Fibroblast of lung (primary cell): ENCODE measurements at places on chromosomes 4 and X.

- no peak for DNase-seq
Observed at GRCh38 chr4:129929052-129929451, 833.1 kb downstream of the C4orf33 start.

- peak; percentile 53 for DNase-seq
Observed at GRCh38 chr4:101259876-101260275, 87.5 kb downstream of the PPP3CA start.

DNA sequence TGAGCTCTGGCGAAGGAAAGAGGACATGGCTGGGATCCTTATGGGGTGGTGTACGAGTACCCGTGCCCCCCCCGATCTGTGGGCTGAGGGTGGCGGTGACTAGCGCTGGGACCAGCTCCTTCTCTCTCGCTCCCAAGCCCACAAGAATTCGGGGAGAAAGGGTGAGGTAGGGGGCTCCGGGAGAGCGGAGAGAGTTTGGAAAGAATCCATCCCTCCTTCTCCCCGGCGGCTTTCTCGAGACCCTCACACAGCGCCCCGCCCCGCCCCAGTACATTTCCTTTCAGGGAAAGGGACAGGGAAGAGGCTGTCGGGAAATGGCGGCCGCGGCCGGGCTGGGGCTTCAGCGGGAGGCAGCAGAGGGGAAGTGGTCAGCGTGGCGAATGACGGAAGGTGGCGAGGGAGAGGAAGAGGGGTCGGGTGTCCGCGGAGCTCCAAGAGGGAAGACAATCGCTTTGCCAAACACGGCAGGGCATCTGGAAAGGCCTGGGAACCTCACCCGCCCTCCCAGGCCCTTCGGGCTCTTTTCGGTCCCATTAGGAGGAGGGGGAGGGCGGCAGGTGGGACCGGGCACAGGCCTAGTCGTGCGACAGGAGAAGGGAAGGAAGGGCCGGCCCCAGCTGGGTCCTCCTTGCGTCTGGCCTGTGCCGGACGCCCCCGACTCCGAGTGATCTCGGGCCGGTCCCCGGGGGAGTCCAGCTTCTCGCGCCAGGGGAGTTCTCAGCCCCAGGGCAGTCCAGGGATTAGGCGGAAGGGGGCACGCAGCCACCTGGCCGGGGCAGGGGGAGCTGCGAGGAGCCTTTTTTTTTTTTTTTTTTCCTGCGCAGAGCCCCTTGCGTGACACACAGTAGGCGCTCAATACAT lies 10.2 kb downstream of the HNRNPH2 start:
- peak; percentile 36 for DNase-seq

- DNase-seq, result no peak
Observed at GRCh38 chr4:139808808-139809756, 143.5 kb downstream of the MGST2 start.

GRCh38 chrX:68865300-68865699 lies 36.5 kb downstream of the EFNB1 start:
- DNase-seq, result no peak

DNA sequence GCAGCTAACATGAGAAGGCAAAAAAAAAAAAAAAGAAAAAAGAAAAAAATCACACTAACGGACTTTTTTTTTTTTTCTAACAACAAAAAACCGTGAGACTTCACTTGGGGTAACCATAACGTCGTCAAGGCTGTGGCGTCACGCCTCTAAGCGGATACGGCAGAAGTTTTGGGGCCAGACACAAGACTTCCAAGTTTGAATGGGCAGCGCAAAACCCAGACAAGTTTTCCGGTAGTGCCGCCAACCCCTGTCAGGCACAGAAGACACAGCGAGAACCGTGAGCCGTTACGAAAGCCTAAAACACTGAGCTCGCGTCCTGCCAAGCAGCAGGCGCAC lies 556 bp upstream of the SMARCA5 start:
- no peak for DNase-seq

- peak; percentile 25 for DNase-seq
Observed at GRCh38 chr4:76488455-76488854, 53.4 kb downstream of the SHROOM3 start.

DNA sequence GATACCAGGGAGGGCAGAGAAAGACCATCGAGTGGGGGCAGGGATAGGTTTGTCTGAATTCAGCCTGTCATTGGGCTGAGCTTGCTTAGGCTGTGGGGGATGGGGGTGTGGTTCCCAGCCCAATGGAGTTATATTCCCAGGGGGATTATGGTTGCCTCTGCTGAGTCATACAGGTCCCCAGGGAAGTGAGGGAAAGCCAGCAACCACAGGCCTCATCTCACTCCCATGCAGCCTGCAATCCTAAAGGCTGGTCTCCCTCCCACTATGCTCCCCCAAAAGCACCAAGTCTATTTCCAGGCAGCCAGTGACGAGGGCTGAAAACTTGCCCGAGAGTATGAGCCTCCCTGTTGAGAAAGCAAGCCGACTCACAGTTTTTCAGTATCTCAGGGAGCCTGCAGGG lies 39.3 kb downstream of the AFM start:
- peak; percentile 88 for DNase-seq

GRCh38 chr4:169164669-169165415 lies 105.9 kb downstream of the SH3RF1 start:
- DNase-seq, result no peak

GRCh38 chrX:39152106-39152649 lies 350.9 kb downstream of the MID1IP1 start:
- no peak for DNase-seq

GRCh38 chr4:109025471-109026076 lies 262.7 kb upstream of the ETNPPL start:
- peak; percentile 35 for DNase-seq

GRCh38 chrX:154827194-154828015 lies 7.1 kb downstream of the SMIM9 start:
- peak; percentile 6 for DNase-seq

- DNase-seq, result peak; percentile 48
Observed at GRCh38 chr4:151004222-151004621, 10.9 kb downstream of the LRBA start.

- no peak for DNase-seq
Observed at GRCh38 chr4:106473515-106473914, 104.9 kb upstream of the GIMD1 start.

GRCh38 chrX:153689654-153690465 lies 2.1 kb downstream of the SLC6A8 start:
- peak; percentile 34 for DNase-seq

DNA sequence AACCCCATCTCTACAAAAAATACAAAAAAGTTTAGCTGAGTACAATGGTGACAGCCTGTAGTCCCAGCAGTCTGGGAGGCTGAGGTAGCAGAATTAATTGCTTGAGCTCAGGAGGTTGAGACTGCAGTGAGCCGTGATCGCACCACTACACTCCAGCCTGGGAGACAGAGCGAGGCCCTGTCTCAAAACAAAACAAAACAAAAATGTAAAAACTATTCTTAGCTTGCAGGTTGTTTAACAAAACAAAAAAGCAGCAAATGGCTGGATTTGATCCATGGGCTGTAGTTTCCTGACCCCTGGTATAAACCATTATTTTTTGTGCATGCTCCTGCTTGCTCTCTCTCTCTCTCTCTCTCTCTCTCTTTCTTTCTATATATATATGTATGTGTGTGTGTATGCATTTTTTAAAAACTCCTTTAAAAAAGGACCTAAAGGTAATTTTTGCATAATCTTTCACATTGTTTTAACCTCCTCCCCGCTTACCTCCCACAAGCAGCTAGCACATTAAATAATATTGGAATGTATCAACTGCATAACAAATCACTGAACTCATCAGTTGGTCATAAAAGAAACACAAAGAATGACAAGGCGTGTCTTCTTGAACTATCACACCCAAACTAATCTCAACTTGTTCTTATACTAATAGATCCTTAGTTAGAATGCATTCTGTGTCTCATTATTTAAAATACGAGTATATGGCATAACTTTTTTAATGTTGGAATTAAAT lies 4.8 kb downstream of the AREG start:
- peak; percentile 36 for DNase-seq

- DNase-seq, result no peak
Observed at GRCh38 chrX:130119312-130119898, 9.1 kb upstream of the ELF4 start.

DNA sequence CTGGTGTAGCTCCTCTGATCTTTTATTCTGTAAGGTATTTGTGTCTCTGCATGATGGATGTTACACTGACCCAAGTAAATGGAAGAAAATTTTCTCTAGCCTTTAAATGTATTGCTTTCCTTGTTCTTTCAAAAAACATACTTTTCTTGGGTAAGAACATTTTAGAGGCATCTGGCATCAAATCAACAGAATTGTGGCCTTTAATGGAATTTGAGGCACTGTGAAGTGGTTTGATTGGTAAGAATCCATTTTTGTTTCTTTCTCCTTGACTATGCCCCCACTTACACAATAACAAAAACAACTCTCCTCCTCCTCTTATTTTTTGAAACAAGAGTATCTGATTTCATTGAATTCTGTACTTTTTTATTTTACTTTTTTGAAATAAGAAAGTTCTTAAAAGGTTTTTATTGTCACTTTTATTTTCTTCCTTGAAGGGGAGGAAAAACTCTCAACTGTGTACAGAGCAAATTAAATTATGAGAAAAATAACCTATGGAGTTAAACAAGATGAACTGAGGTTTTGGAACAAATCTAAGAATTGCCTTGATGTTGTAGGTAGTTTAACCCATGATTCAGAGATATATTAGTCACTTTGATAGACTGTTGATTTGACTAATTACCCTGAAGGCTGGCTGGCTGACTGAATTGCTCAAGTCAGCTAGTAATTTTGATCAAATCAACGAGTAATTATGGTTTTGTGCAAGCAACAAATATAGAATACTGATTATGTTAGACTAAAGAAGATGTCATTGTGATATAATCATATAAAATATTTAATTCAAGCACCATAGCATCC lies 146.4 kb downstream of the FHIP1A start:
- no peak for DNase-seq

- DNase-seq, result no peak
Observed at GRCh38 chrX:23251043-23251442, 83.6 kb upstream of the PTCHD1 start.

DNA sequence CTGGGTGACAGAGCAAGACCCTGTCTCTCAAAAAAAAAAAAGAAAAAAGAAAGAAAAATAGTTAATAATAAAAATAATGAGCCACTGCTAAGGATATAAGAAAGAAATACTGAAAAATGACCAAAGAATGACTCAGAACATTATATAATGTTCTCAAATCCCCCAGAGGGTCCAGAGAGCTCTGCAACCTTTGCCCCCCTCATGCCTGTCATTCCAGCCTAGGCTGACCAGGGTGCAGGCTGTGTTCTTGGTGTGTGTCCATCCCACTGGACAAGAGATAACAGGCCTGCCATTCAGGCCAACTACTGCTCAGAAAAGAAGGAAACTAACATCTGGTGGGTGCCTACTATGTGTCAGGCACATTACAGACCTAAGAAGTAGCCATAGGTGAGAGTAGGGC lies 72.7 kb upstream of the EDNRA start:
- no peak for DNase-seq

DNA sequence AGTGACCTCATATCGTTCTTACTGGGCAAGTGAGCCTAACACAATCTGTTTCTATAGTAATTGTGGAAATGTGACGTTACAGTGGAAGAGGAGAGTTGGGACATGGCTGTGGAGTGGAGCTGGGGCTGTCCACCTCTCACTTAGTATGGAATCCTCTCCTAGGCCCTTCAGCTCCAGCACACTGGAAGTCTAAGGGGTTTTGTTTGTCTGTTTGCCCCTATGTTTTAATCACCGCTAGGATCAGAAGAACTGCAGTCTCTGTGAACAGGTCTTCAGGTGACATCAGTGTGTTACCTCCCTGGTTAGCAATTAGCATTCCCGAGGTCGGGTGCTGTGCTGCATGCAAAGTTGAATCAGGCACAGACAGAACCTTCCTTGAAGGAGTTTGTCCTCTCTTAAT lies 49.3 kb upstream of the CLDN34 start:
- DNase-seq, result no peak

DNA sequence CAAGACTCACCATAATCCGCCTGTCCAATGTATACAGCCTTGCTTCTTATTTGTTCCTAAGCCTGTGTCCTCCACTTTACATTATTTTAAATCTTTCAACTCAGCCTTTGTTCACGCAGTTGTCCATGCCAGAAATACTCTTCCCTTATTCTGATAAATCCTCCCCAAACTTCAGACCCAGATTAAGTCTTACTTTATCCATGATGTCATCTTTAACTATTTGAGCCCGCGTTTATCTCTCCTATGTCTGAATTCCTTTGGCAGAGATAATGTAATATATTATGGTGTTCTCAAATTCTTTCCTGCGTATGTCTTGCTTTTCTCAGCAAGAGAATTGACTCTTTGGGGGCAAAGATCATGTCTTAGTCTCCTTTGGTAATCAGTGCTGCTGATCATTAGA lies 129.6 kb downstream of the LUZP4 start:
- no peak for DNase-seq

DNA sequence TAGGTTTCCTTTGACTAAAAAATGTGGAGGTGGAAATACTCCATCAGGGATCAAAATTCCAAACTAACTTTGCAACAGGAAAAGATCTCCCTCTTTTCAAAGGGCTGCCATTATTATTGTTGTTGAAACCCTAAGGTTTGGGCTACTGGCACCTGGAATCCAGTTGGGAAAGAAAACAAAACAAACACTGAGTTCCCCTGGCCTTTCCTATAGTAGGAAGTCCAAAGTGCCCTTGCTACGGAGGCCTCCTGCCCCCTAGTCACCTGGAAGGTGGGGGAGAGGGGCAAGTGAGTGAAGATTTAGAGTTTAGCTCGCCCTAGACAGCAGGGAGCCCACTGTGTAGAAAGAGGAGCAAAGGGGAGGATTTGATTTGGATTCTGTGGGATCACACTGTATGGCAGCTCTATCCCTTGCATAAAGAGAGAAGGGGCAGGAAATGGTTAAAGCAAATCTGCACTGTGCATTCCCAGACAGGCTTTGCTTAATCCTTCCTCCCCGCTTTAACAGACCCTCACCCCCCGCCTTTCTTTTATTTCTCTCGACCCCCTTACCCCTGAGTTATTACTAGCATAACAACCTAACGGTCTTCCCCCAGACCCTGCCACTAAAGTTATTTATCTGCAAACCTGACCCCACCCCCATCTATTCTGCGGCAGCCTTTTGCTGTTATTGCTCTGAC lies 627 bp upstream of the FAT4 start:
- no peak for DNase-seq

DNA sequence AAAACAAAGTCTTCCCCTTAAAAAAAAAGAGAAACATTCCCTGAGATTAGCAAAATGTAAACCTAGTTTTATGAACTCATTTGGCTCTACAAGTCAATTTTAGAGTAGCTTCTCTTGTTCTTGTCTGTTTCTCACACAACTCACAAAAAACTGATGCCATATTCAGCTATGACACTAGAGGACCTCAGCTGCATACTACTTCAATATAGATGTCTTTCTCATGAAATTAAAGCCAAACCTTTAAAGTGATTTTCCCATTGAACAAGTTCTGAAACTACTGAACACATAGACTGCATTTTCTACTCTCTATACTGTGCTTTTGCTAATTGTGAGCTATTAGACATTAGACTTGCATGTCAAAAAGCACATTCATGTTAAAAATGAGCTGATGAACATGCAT lies 49.8 kb downstream of the TBCK start:
- peak; percentile 67 for DNase-seq

DNA sequence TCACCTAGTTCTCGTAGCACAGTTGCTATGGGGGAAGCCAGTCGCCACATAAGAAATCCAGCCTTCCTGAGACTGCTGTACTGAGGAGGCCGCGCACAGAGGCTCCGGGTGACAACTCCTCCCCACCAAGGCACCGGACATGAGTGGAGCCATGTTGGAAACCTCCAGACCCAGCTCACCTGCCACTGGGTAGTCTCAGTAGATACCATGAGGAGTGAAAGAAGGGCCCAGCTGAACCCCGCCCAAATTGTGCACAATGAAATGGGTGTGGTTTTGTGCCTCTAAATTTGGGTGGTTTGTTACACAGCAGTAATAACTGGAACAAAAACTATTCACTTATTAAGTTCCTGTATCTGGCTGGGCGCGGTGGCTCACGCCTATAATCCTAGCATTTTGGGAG lies 198.7 kb downstream of the BCOR start:
- DNase-seq, result no peak

- DNase-seq, result peak; percentile 38
Observed at GRCh38 chr4:6917461-6918271, 8.0 kb downstream of the TBC1D14 start.
